Lower lobe of right lung (tissue), 2 donors: ENCODE measurements at places on chromosomes 3 and 15. TPM values are rescaled to one million over a fixed set of nuclear protein-coding genes. Genes with fewer than 3 reads are reported as not detected.

The CPOX gene
- total RNA-seq, result 18.0 TPM

The IL17RE gene
- total RNA-seq, result 21.5 TPM

The FOXL2NB gene
- total RNA-seq, result not detected

The PCSK6 gene
- total RNA-seq, result 12.3 TPM

The ABHD5 gene
- total RNA-seq, result 59.2 TPM
